ENCODE measurements at places on chromosomes 11 and 22.

GRCh38 chr11:62896049-62896448 lies 15.4 kb downstream of the SLC3A2 start:
- no peak for DNase-seq

GRCh38 chr11:6526411-6527135 lies 29.5 kb downstream of the DNHD1 start:
- DNase-seq = no peak

DNA sequence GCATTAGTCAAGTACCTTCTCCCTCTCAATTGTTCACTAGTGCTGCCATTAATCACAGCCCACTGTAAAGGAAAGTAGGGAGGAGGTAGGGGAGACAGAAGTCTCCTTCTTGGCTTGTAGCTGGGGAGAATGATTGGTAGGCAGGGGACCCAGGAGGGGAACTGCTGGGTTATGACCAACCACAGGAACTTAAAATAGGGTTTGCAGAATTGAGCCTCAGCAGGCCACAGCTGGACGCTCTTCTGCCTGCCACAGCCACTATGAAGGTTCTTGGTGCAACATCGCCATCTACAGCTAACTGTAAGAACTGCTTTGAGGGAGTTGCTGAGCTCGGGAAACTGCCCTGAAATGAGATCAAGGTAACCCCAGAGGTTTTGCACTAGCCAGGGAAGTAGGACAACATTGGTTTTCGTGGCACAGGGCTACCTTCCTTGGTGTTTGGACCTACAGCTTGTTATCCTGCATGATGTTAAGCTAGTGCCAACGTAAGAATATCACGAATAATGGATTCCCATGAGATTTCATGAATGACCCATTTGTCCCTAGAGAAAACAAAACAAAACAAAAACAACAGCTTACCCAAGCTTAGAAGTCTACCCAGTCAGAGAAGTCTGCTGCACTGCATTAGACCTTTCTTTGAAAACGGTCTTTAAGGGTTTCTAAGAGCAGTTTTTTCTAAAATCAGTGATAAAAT lies 787.1 kb upstream of the API5 start:
- no peak for DNase-seq

GRCh38 chr11:95296165-95296564 lies 65.2 kb upstream of the SESN3 start:
- no peak for DNase-seq

- DNase-seq = no peak
Measured at GRCh38 chr11:61882879-61883278, 8.5 kb downstream of the FADS3 start.

- no peak for DNase-seq
Measured at GRCh38 chr22:31715147-31715778, 34.7 kb downstream of the PRR14L start.

- no peak for DNase-seq
Measured at GRCh38 chr11:67273260-67273990, 7.2 kb downstream of the GRK2 start.

- DNase-seq = no peak
Measured at GRCh38 chr11:129804012-129804411, 11.6 kb upstream of the TMEM45B start.

GRCh38 chr11:134504146-134504905 lies 92.3 kb upstream of the B3GAT1 start:
- no peak for DNase-seq

DNA sequence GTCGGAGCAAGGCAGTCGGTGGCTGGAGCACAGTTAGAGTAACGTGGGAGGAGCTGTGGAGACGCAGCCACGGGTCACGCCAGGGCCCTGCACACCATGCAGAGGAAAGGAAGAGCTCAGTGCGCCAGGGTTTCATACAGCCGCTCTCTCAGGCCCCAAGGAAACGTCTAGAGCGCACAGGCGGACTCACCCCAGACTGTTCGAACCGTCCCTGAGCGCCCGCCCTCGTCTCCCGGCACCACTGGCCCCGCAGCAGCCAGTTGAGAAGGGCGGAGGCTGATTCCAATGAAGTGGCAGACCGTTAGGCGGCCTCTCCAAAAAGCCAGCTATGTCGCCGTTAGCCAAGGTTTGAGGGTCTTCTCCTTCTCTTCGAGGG lies 483 bp upstream of the HYLS1 start:
- DNase-seq = no peak

DNA sequence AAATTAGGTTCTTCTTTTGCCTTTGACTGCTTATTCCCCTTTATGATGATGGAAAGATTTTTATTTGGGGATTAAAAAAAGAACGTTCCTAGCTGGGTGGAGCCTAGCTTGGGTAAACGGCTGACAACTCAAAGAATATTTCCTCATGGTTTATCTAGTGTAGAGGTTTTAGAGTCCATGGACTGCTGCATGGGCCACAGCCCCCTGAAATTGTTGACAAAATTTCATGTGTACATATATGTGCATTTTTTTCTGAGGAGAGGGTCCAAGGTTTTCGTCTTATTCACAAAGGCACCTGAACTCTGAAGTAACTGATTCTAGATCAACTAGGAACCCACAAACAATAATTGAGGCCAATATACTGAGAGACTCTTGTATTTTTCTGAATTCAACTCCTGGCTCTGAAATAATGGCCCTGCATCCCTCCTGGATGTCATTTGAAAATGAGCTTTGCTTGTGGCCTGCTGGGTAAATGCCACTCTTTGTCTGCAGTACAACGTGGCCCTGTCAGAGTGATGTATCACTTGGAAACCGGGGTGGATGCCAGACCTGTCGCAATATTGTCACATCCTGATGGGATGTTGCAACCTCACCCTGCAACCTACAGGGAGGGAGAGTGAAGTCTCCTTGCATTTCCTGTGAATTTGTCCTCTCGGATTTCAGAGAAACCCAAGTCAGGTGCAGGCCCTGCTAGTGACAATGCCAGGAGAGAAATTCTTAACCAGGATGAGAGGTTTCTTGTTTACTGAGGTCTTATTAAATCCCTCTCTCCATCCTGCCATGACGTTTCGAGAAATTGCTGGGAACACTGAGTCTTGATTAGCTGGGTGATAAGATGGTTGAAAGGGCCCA lies 33.8 kb downstream of the EHF start:
- peak; percentile 13 for DNase-seq

DNA sequence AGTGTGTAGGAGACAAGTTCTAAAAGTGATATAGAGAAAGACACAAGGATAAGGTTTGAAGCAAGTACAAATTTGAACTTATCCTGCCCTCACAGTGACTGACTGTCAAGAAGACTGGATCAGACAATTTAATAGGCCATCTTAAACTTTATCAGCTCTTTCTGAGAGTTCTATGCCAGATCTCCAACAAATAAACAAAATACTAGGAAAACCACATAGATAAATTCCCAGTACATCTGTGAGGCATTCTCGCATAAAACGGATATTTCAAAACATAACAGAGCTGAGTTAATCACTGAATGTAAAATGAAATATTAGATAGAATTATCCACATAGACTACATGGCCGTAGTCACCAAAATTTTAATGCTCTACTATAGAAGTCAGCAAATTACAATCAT lies 120.9 kb upstream of the LUZP2 start:
- DNase-seq = no peak

DNA sequence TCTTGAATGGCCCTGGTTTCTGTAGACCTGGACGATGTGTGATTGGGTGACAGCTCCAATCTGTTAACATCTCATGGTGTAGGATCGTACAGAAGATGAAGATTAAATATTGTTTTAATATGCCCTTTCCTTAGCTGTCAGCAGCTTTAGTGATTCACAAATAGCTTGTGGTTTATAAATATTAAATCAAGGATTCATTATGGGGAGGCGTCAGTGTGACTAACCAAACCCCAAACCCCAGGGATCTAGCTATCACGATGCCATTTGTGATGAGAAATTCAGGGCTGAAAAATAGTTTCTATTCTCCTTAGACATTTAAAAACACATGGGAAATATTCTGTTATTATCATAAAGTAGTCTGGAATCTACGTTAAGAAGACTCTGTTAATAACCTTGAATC lies 73.4 kb downstream of the NCAM1 start:
- no peak for DNase-seq

GRCh38 chr22:26674211-26675190 lies 17.1 kb downstream of the MIAT start:
- DNase-seq = no peak

- DNase-seq = no peak
Measured at GRCh38 chr11:2818503-2818902, 67.1 kb downstream of the CDKN1C start.

- no peak for DNase-seq
Measured at GRCh38 chr11:117045196-117045595, 53.0 kb downstream of the SIK3 start.

GRCh38 chr11:102603091-102603490 lies 22.0 kb downstream of the MMP20 start:
- no peak for DNase-seq

DNA sequence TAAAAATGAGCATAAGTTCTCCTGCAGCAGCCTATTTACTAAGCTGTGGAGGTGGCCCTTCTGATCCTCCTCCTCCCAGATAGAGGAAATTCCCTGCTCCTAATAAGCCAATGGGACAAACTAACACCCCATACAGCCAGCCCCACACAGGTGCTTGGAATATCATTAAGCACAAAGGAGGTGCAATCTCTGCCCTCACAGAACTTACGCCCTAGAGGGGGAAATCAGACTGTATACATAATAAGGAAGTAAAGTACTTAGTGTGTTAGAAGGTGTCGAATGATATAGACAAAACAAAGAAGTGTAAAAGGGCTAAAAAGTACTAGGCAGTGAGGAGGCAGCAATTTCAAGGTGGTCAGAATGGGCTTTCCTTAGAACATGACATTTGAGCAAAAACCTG lies 5.8 kb downstream of the MS4A12 start:
- no peak for DNase-seq

- DNase-seq = no peak
Measured at GRCh38 chr11:120500414-120501071, 11.0 kb upstream of the GRIK4 start.

- no peak for DNase-seq
Measured at GRCh38 chr11:112583261-112583893, 322.7 kb upstream of the PLET1 start.

- no peak for DNase-seq
Measured at GRCh38 chr11:128189823-128190222, 397.5 kb downstream of the ETS1 start.

DNA sequence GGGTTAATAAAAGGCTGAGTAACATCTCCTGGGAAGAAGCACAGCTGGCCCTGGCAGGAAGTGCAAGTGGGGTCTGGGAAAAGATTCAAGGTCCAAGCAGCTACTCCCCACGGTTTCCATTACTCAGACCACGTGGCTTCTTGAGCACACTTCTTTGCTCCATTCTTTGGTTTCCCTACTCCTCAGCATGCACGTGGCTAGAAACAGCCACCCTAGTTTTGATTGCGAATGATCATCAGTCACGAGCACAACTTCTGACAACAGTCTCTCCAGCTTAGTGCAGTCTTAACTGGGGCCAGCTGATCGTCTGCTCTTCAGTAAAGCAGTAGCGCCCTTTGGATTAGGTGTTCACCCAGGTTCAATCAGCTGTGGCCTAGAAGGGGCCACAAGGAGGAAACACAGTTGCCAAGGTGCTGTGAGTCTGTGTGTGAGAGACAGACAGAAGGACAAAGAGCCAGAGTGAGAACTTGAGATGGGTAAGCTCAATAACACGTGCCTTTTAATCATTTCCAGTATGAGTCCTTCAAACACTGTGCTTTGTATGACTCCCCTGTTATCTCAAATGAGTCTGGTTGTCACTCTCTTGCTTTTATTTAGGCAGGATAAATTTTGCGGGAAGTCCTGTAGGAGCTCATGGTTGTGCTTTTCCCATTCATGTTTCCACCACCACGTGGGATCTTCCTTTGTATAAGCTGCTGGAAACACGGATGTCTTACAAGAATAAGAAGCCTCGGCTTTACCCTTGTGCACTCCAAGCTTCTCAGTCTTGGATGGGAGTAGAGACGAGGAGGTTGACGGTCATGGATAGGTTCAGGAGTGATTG lies 901 bp upstream of the PARVA start:
- no peak for DNase-seq

- no peak for DNase-seq
Measured at GRCh38 chr11:80165744-80166143, 724.9 kb upstream of the TENM4 start.

GRCh38 chr11:8839957-8840945 lies 70.7 kb upstream of the AKIP1 start:
- DNase-seq = no peak

DNA sequence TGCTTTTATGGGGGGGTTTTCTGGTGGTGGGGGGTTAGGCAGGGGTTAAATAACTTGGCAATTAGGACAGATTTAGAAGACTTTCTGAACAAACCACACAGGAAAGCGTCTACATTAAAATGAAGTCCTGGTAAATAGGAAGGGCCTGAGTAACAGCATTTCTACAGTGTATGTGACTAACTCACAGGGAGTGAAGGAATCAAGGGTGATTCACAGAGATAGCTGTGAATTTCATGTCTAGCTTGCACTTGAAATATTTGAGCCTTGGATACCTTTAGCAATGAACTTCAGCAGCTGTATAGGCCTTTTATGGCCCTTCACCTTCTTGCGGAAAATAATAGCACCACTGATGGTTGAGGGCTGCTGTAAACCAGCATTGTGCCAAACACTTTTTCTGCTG lies 26.1 kb upstream of the LDHA start:
- no peak for DNase-seq

DNA sequence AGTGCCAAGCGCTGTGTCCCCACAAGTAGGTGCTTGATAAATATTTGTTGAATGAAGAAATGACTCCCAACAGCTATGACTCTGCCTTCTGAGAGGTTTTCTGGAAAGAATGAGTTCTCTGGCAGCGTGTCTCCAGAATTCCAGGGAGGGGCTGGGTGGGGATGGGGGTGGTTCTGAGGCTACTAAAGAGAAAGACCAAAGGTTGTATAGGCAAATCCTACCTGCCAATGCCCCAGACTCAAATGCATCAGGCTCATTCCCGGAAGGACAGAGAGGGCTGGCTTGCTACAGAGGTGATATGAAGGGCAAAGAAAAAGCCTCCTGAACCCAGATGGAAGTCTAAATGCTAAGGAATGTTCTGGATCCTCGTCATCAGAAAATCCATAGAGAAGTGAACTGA lies 1.9 kb downstream of the DUSP18 start:
- no peak for DNase-seq

DNA sequence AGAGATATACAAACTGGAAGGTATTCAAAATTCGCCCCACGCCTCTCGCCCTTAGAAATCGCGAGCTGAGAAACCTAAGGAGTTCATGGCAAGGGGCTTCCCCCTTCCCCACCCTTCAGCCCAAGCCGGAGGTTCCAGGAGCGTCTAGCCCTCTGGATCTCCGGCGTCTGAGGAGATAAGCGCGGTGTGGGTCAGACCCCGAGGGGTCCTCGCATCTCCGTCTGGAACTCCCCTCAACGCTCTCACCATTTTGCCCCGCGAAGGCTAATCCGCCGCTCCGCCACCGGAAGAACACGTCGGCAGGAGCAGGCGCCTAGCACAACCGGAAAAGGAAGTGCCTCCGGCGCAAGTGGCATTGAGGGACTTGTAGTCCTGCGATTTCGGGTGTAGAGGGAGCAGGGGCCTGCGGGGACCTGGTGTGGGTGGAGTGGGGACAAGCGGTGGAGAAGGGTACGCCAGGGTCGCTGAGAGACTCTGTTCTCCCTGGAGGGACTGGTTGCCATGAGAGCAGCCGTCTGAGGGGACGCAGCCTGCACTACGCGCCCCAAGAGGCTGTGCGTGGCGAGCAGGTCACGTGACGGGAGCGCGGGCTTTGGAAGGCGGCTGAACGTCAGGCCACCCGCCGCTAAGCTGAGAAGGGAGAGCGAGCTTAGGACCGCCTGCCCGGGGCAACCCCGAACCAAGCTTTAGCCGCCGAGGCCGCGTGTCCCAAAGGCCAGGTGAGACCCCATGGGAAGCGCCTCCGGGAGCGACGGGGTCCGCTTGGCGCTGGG lies at the start of the genes FEN1 and TMEM258:
TSS of gene FEN1 (plus strand) at position 602 of the 773 bp plus-strand sequence. CDS start 2,451 bp downstream, outside the sequence.
TSS of gene TMEM258 (minus strand) at position 290 of the 773 bp plus-strand sequence. CDS start at position 249, 41 bp downstream.
- DNase-seq = peak; percentile 88

GRCh38 chr11:117287668-117288067 lies 3.5 kb upstream of the BACE1-AS start:
- no peak for DNase-seq

GRCh38 chr22:19983741-19984140 lies 32.9 kb downstream of the ARVCF start:
- no peak for DNase-seq
